ENCODE measurements at places on chromosomes 7 and 10. TPM values are rescaled to one million over a fixed set of nuclear protein-coding genes. Genes with fewer than 3 reads are reported as not detected.

DNA sequence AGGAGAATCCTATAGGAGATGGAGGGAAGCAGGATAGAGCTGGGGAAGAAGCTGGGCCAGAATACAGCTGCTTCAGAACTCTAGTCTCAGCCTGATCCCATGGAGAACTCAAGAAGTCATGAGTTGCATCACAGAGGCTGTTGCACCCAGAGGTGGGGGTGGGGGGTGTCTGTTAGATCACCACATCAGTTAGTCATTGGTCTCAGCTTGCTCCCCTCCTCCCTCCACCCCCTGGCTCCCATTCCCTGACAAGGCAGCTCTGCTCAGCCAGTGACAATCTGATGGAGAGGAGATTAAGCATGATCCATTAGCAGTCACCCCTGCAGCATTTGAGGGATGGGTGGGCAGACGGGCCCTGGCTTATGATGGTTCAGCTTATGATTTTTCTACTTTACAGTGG lies 58.4 kb upstream of the FGL2 start:
- H3K36me3 ChIP-seq = no peaks in the 10 kb centered on the region
- peaks cover 6% of the 10 kb centered on the region for H3K4me1 ChIP-seq
- H3K27ac ChIP-seq = no peak overlapping the region
- no peak for DNase-seq
- no peak overlapping the region for H3K4me3 ChIP-seq

DNA sequence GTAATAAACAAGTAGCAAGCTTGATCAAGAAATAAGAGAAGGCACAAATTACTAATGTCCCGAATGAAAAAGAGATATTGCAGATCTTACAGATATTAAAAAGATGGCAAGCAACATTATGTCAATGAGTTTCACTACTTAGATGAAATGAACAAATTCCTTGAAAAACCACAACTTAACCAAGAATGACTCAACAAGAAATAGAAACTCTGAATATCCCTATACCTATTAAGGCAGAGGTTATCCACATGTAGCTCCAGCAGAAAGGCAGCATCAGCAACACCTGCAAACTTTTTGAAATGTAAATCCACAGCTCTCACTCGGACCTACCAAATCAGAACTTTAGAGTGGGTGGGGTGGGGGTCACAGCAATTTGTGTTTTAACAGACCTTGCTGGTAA lies 33.6 kb downstream of the PDE1C start:
- no peak overlapping the region for H3K4me3 ChIP-seq
- no peaks in the 10 kb centered on the region for H3K36me3 ChIP-seq
- no peak overlapping the region for H3K27ac ChIP-seq
- H3K4me1 ChIP-seq = no peaks in the 10 kb centered on the region
- DNase-seq = no peak

GRCh38 chr7:142140401-142140959 lies 29.0 kb downstream of the MGAM2 start:
- H3K27ac ChIP-seq = no peak overlapping the region
- H3K4me1 ChIP-seq = no peaks in the 10 kb centered on the region
- DNase-seq = no peak
- no peaks in the 10 kb centered on the region for H3K27me3 ChIP-seq
- no peak overlapping the region for H3K4me3 ChIP-seq

DNA sequence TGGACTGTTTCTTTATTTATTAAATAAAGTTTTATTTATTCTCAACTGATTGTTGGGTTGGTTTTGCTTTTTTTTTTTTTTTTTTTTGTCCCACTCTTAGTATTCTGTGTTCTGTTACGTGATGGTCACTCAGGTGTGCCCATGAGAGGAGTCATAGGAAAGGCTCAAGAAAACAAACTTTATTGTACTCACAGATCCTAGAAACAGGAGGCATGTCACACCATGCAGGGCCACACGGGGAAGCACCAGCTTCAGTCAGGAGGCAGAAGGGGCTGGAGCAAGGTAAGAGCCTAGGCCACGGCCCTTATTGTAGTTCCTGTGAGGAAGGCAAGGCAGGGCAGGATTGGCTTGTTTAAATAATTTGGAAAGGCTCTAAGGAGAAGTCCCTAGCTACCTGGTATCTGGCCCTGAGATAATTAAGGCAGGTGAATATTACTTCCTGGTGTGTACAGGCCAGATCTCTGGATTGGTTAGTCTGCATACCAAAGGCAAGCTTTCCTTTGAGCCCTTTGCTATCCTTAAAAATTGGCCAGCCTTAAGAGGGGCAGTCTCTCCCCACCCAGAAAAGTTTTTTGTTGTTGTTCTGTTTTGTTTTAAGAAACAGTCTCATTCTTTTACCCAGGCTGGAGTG lies 8.3 kb downstream of the ATOH7 start:
- H3K27me3 ChIP-seq = no peaks in the 10 kb centered on the region
- H3K27ac ChIP-seq = no peak overlapping the region
- DNase-seq = no peak

- H3K27ac ChIP-seq = peak overlapping the region; percentile 94
- H3K27me3 ChIP-seq = no peaks in the 10 kb centered on the region
- no peak for DNase-seq
- H3K4me3 ChIP-seq = no peak overlapping the region
- no peaks in the 10 kb centered on the region for H3K36me3 ChIP-seq
Observed at GRCh38 chr7:130142654-130143333, 62.4 kb downstream of the TMEM209 start.

DNA sequence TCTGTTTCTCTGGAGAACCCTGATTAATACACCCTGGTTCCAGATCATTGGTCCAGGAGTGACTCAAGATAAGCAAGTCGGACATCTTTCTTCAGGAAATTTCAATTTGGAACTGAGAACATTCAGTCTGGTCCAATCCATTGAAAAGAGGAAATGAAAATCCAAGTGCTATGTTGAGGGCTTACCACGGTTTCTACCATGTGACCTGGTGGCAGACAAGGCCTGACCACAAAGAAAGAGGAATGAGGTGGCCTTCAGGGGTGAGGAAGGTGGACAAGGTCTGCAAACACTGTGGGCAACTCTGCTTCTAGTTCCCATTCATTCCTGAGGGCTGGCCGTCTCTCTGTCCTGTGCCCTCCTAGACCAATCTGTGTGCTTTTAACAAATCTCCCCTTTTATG lies 149.2 kb upstream of the GHITM start:
- no peak for DNase-seq
- no peak overlapping the region for H3K27ac ChIP-seq
- no peaks in the 10 kb centered on the region for H3K4me1 ChIP-seq
- no peaks in the 10 kb centered on the region for H3K27me3 ChIP-seq
- no peak overlapping the region for H3K4me3 ChIP-seq

GRCh38 chr7:150620061-150620460 lies 12.1 kb downstream of the GIMAP6 start:
- no peak overlapping the region for H3K27ac ChIP-seq
- H3K27me3 ChIP-seq = no peaks in the 10 kb centered on the region
- H3K36me3 ChIP-seq = no peaks in the 10 kb centered on the region
- no peaks in the 10 kb centered on the region for H3K4me1 ChIP-seq
- no peak overlapping the region for H3K4me3 ChIP-seq

Gene OR13A1
- total RNA-seq = not detected

Gene C7orf33
- total RNA-seq = not detected

Measured in ovary (tissue), 10 donors.